ENCODE measurements at places on chromosomes 5 and 9.

GRCh38 chr9:75087289-75087823 is 599 bp downstream of the NMRK1 start:
- DNase-seq, result peak; percentile 49

GRCh38 chr5:178433273-178433775 is 156.9 kb downstream of the COL23A1 start:
- DNase-seq, result no peak

GRCh38 chr5:96734871-96735325 is 72.7 kb downstream of the CAST start:
- DNase-seq, result no peak

- no peak for DNase-seq
Observed at GRCh38 chr5:82466986-82467561, 188.9 kb upstream of the RPS23 start.

DNA sequence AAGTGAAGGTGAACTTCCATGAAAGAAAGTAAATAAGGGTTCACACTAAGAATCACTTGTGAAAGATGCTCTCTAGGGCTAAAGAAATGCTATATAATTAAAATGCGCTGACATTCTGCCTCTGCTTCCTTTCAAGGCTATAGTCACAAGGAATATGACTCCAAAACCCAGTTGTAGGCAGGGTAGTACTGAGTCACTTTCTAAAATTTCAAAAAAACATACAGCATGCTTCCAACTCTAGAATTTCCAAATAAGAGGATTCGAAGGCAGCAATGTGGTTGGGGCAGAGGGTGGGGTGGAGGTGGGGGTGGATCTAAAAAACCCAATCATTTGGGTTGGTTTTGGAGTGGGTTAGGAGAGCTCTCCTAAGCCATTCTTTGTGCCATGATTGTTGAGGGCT is 84.6 kb downstream of the HMHB1 start:
- DNase-seq, result no peak
